ENCODE measurements at places on chromosomes 6 and 20.

DNA sequence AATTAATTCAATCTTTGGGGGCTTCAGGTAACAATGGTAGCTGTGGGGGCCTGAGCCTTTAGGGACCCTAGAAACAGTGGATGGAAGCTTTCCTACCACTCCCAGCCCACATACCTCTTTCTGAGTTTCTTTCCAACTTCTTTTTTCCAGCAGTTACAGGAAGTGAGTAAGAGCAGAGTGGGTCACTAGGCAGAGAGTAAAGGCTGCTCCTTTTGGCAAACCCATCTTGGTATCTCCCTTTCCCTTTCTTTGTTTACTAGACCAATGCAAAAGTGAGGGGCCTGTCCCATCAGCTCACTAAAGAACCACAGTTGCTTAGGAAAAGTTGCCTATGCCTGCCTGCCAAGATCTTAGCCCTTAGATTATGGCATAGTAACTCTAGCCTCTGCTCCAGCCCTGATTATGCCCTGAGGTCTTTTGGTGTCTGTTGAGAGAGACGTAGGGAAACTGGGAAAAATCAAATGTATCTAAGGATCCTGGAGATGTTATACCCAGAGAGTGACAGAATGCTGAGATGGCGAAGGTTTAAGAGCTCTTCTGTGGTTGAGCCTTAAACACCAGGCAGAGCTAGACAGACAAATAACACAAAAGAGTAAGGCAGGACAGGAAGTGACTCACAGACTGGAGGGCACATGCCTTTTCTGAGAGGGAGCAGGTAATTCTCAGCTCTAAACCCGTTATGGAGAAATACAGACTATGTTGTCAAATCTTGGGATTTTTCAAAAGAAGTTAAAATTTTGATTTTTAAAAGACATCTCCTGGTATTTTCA, 31.3 kb downstream of the TRMT6 start:
- DNase-seq, result no peak

DNA sequence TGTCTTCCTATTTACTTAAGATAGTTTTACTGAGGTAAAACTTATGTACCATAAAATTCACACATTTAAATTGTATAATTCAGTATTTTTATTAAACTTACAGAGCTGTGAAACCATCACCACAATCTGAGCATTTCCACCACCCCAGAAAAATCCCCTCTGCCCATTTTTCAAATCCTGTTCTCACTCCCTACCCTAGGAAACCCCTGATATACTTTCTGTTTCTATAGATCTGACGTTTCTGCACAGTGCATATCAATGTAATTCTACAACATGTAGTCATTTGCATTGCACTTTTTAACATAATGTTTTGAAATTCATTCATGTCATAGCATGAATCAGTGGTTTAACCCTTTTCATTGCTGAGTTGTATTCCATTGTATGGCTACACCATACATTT, 96.7 kb upstream of the OPRM1 start:
- DNase-seq, result no peak

DNA sequence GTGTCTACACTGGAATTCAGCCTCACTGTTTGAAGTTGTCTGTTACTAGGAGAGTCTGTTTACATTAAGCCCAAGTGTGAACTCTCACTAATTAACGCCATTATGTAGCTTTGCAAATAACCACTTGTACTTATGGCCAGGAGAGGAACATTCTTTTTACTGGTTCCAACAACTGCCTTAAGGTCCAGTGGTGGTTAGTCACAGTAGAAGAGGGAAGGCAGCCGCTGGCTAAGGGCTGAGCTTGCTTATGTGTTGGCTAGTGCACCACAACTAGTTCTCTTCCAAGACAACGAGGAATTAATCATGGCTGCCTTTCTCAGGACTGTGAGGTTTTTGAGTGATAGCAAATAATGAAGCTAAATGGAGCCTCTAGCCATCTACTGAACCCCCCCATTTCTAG, 14.9 kb upstream of the SLC22A23 start:
- no peak for DNase-seq

GRCh38 chr6:130717657-130718056, 109.5 kb upstream of the SMLR1 start:
- no peak for DNase-seq

GRCh38 chr6:38262026-38262425, 377.7 kb downstream of the BTBD9 start:
- DNase-seq, result no peak
